NCI-H2081 (cell line): ENCODE measurements at places on chromosomes 7 and 10.

DNA sequence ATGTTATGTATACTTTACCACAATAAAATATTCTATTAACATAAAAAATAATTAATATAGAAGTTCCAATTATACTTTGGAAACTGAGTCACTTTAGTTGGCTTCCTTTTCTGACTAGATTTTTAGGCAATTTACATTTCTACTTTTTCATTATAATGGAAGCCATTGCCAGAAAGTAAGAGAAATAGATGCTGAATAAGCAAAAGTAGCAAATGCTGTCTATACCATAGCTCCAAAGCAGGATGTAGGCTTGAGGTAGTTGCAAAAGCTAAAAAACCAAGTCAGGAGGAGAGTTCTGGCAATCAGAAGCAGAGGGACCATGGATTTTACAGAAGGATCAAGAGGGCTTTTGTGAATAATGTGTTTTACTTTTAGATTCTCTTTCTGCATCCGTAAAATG, 262.4 kb upstream of the TMEM229A start:
- no peak for DNase-seq

DNA sequence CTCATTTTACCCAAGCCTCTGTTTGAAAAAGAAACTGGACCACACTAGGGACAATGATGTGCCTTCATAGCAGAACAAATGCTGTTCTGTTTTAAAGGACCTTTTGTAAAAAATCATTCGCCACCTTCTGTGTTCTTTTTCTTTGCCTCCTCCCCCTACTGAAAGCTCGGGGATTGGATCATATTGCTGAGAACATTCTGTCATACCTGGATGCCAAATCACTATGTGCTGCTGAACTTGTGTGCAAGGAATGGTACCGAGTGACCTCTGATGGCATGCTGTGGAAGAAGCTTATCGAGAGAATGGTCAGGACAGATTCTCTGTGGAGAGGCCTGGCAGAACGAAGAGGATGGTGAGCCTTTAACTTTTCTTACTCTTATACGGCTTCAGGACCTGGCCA, 62.2 kb downstream of the POLL start:
- no peak for DNase-seq

GRCh38 chr7:25922296-25922695, 229.7 kb upstream of the NFE2L3 start:
- DNase-seq = no peak

DNA sequence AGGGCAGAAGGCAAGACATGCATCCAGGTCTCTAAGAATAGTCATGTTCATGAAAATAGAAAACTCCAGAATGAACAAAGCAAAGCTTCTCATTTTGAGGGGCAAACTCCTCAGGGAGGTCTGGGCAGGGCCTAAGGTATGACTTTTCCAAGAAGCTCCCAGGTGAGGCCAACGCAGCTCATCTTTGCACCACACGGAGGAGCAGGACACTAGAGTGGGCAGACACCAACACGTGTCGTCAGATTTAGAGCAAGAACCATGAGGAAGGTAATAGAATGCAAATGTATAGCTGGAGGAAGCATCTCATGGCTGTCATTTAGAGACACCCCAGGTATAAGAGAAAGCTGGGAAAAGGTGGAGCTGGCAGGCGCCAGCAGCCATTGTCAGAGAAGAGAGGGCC, 95.7 kb downstream of the WDFY4 start:
- no peak for DNase-seq

DNA sequence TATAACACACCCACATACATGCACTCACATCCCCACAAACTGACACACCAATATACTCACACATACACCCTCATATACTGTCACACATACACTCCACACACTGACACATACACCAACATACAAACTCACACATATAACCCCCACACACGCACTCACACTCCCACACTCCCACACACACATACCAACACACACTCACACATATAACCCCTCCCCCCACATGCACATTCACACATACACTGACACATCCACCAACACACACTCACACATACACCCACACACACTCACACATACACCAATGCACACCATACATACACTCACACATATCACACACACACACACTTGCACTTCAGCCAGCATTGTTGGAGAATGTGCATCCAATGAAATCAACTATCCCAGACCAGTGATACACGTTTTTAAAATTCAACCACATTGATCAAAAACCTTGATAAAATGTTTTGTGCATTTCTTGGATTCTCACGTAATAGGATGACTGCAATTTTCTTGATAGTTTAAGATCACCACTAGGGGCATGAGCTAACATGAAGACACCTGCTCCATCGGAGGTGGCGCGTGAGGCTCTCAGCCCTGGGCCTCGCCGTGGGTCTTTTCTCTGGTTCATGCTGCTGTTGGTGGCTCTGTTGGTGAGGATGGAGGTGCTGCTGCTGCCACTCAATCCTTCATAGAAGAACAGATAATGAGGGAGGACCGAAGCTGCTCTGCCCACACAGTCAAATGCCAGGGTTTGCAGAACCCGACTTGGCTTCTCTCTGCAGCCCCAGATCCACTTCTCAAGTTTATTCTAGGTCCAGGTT, 32.1 kb upstream of the CHST15 start:
- no peak for DNase-seq

DNA sequence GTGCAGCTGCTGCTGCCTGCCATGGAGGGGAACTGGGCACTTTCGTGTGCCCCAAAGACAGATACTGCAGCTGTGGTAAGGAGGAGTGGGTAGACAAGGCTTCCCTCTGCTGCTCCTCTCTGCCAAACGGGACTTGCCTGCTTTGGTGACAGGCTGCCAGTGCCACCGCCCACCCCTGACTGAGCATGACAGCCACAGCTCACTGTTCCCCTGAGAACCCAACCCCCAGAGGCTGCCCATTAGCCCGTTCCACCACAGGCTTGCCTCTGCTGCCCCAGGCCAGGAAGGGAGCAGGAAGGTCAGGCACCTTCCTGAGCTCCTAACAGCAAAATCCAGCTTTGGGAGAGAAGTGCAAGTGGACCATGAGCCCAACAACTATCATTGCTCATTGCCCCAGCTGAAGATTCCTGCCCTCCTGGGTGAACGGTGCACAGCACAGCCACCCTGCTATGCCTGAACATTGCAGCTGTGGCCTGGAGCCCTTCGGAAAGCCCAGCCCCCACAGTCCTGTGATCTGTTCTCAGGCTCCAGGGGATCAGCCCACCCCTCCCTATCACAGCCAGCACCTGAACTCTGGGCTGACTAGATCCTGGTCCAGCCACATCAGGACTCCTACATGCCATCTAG, 58.7 kb upstream of the ANTXRL start:
- no peak for DNase-seq

GRCh38 chr10:103197174-103197573, 4.1 kb upstream of the NT5C2 start:
- DNase-seq = no peak

DNA sequence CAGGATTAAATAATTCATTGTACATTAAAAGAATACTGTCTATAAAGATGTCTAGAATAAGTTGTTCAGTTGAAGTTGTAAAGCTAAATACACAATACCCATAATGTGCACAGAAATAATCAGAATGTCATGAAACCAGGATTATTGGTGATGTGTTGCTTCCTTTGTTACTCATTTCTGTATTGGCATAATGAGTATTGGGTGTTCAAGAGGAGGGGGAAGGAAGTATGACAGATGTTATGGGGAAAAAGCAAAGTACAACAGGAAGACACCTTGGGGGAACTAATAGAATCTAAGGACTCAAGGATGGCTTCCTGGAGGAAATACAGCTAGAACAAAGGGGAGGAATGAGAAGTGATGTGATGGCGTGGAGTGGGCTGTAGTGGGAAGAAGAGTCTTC, 15.0 kb downstream of the ANKRD1 start:
- no peak for DNase-seq

DNA sequence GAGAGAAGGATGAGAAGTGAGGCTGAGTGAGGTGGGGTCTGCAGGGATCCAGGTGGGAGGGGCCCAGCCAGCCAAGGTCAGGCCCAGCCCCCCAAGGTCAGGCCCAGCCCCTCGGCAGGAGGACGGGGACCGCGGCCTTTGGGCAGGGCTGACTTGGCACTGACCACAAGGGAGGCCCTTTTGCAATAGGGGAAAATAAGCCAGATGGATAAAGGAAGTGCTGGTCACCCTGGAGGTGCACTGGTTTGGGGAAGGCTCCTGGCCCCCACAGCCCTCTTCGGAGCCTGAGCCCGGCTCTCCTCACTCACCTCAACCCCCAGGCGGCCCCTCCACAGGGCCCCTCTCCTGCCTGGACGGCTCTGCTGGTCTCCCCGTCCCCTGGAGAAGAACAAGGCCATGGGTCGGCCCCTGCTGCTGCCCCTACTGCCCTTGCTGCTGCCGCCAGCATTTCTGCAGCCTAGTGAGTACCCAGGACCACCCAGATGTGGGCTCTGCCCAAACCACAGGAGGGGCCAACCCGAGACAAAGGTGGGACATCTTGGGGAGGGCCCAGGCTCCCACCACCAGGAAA, at the start of gene PILRA:
TSS of gene PILRA (plus strand) at position 227 of the 571 bp plus-strand sequence. CDS start at position 397, 170 bp downstream.
- DNase-seq = no peak

DNA sequence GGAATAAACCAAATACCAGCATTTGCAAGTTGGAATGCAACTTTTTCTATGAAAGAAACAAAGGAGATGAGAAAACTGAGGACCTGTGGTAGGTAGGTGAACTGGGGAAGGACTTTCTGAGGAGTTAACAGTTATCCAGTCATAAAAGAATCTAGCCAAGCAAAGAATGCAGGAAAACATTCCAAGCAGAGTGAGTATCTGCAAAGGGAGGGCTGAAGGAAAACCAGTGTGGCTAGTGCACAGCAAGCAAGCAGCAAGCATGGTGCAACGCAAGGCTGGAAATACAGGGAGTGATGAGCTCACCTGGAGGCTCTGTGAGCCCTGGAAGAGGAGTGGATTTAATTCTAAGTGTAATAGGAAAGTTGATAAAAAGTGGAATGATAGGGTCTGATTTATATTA, 44.0 kb downstream of the RTKN2 start:
- no peak for DNase-seq

GRCh38 chr10:110455446-110455845, 42.3 kb upstream of the DUSP5 start:
- no peak for DNase-seq

GRCh38 chr10:107443326-107443725, 278.8 kb upstream of the SORCS1 start:
- no peak for DNase-seq

DNA sequence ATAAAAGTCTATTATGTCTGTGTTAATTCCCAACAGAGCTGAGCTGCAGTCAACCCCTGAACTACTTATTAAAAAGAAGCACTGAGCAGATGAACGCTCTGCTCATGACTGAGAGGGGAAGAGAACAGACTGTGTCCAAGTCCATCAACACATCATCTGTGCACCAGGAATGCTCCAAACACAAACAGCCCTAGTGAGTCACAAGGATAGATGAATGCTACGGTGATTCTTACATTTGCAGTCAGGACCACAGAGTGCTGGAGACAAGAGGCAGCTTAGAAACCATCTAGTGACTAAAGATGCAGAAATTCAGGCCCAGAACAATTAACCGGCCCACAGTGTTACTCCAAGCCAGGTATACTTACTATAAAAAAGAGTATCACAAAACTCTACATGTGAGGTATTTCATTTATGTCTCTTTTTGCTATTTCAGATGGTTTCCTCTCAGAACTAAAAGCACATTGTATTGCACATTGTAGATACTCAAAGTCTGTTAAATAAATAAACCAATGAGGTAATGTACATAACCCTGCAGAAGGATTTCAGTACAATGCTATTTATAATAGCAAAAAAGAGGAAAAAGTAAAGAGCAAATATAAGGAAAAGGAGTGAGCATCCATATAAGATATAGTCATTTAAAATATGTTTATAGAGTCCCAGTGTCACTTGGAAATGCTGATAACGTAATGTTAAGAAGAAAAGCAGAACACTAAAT, 159.2 kb downstream of the KCNMA1 start:
- DNase-seq = no peak

DNA sequence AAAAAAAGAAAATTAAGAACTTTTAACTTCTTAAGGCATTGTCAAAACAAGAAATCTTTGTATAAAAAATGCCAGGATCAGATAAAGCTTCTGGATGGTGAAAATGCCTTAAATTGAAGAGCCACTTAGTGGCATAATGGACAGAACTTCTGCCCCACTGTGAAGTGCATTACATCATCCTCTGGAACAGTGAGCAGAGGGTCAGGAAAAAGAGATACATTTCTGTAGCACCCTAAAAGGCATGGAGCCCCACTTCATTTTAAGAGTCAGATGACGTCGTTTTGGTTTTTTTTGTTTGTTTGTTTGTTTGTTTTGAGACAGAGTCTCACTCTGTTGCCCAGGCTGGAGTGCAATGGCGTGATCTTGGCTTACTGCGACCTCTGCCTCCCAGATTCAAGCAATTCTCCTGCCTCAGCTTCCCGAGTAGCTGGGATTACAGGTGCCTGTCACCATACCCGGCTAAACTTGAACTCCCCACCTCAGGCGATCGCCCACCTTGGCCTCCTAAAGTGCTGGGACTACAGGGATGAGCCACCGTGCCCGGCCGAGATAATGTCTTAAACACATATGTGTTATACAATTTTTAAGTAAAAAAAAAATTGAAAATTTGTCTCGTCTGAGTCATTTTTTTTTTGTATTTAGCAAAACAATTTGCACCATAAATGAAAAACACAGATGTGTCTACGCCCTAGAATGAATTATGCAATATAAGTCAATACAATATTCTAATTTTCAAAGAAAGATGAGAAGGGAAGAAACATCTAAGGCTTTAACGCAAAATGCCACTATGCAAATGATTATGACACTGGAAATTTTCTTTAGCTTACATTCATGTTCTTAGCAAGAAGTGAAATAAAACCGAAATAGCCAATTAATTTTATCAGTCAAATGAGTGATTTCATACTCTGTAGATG, 29.2 kb downstream of the SLC13A1 start:
- no peak for DNase-seq

DNA sequence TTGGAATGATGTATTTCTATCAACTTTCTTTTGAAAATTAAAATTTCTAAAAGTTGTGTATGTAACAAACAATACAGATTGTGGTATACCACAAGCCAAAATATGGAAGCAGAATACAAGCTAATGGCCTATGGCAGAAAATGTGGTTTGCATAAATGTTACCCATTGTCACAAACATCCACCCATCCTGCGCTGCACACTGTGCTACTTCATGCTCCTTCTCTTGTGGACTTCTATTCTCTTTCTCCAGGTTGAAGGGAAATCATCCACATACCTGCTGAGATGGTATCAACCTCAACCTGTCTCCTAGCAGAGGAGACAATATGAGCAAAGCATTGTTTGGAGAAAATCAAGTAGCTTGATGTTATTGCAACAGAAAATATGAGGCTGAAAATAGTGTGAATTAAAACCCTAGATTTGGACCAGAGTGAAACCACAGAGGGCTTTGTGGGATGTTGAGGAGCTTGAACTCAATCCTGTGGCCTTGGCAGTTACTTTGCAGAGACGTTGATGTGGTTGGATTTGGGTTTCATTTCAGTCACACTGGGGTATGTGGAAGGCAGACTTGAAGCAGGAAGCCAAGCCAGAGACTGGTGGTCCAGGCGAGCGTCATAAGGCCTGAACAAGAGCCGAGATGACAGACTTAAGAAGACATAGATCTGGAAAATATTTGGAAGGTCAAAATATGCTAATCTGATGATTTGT, 63.8 kb downstream of the ICA1 start:
- no peak for DNase-seq
